Activated naive CD4-positive, alpha-beta T cell treated with anti-CD3 and anti-CD28 coated beads, Interleukin-2, amount 50 U/mL, for 16 hours (primary cell): ENCODE measurements at places on chromosomes 5 and 9.

DNA sequence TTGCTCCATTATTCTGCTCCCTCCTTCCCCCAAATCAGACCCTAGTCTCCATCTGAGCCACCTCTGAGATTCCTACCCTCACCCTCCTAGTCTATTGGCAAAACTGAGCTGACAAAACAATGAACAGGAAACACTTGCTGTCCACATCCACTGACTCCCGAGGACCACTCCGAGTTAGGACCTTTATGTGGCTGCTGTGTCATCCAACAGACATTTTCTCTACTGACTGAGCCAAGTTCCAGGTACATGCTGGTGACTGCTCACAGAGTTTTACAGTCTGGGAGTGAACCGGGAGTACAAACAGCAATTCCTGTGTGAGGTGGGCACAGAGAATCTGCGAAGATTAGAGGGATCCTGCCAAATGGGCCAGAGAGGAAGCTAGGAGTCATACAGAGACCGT, 39.2 kb downstream of the CFAP90 start:
- no peak for DNase-seq

- DNase-seq = no peak
Observed at GRCh38 chr5:95725937-95726810, 5.0 kb upstream of the RHOBTB3 start.

- DNase-seq = no peak
Observed at GRCh38 chr5:43854697-43855292, 251.8 kb downstream of the NNT start.

DNA sequence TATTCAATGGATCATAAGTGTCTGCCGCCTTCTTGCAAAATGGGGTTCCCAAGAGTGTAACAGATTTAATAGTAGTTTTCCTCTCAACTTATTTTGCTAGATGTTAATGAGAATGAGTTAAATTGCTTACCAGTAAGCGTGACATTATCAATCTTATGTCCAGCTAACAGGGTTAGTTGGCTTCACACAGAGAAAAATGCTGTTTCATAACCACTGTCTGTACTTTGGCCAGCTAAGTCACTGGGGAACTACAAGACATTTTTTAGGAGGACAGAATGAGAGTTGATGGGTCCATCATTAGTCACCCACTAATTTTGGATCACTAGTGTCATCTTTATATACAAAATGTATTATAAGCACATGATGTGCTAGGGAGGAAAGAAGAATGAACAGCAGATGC, 1.4 kb downstream of the CDC37L1 start:
- no peak for DNase-seq

GRCh38 chr5:149049371-149049781, 13.5 kb downstream of the SH3TC2 start:
- DNase-seq = no peak

DNA sequence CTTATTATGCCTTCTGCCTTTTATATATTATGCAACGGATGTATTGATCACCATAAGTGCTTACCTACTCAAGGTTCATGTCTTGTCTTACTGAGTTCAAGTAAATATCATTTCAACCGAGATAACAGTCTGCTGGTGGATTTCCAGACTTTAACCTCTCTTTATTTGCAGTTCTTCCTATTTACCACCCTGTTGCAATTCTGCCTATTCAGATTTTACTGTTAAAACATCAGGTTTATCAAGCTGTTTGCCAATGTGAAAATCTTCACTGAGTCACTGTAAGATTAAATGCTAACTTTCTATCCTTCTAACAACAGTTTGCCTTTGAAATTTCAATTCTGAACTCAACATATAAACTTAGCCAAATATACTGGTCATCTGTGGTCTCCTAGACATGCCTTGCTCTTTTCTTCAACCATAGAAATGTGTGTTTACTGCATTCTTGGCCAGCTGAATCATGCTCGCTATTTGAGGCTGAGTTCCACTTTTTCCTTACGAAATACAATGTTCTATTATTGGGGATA, 471.7 kb upstream of the RORB start:
- DNase-seq = no peak

DNA sequence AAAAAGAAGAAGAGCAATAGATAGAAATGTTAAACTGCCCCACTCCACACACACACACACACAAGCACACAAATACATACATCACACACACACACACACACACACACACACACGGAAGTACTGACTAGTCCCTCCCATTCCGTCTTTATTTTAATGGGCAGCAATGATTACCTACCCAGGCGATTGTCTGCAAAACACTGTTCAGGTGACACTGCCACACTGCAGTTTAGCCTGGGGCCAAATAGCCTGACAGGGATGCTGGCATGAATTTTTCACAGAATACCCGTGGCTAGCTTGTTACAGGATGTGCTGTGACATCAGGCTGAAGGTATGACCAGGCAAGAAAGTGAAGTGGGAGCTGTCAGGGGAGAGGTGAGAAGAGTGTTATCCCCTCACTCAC, 86.9 kb downstream of the FRMD3 start:
- DNase-seq = no peak

- no peak for DNase-seq
Observed at GRCh38 chr5:115452083-115452482, 92.5 kb downstream of the FEM1C start.

DNA sequence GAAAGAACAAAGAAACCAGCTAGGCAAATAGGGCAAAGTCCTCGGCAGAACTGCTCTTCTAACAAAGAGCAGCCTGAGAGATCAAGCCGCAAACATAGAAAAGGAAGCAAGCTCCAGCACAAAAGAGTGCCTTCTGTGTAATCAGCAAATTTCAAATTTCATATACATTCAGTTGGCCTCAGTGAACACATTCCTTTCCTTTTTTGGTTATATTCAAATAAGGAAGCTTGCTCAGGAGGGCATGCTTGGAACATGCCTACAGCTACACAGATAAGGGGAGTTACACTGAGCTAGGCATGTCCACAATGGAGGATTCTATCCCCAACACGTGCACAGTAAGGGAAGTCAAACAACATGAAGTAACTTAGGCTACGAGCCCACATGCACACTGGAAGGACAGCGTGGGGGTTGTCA, 23.4 kb downstream of the IL33 start:
- no peak for DNase-seq

DNA sequence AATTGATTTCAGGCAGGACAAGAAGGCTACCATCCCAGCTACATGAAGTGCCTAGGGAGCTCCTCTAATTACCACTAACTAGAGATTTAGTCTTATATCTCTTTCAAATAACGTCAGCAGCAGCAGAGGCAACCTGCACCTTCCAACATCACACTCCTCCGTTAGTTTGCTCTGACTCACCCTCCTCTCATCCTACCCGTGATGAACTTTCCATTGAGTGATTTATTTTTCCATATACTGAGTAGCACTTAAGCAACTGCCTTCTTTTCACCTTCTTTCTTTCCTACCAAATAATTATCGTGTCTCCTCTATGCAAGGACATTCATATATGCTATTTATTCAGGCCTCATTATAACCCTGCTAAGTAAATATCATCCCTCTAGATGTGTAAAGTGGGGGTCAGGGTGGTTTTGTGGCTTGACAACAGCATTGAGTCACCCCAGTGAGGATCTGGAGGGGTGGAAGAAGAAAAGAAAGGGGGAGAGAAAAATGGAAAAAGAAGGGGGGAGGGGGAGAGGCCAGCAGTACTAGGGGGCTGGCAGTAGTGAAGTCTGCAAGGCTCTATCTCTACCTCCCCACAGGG, 64.6 kb upstream of the CAST start:
- no peak for DNase-seq

- DNase-seq = no peak
Observed at GRCh38 chr5:152607401-152608160, 202.5 kb upstream of the NMUR2 start.

GRCh38 chr5:7105358-7105757, 290.6 kb upstream of the ADCY2 start:
- no peak for DNase-seq

GRCh38 chr9:68625559-68625958, 79.5 kb upstream of the PIP5K1B start:
- no peak for DNase-seq

DNA sequence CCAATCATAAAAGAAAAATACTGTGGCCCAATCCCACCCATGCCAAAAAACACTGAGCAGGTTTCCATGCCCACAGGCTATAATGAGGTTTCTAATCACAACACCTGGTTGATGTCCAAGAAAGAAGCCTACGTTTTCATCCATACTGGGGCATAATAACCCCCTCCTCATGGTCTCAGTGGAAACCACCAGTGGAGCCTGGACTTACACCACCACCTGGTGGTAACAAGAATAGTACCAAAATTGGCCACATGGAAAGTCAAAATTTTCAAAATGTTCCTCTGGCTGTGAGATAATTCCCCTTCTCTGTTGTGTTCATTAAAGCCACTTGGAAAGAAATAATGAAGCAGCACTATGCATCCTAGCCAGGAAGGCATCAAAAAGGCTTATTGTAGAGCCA, 687.3 kb upstream of the ST8SIA4 start:
- no peak for DNase-seq

DNA sequence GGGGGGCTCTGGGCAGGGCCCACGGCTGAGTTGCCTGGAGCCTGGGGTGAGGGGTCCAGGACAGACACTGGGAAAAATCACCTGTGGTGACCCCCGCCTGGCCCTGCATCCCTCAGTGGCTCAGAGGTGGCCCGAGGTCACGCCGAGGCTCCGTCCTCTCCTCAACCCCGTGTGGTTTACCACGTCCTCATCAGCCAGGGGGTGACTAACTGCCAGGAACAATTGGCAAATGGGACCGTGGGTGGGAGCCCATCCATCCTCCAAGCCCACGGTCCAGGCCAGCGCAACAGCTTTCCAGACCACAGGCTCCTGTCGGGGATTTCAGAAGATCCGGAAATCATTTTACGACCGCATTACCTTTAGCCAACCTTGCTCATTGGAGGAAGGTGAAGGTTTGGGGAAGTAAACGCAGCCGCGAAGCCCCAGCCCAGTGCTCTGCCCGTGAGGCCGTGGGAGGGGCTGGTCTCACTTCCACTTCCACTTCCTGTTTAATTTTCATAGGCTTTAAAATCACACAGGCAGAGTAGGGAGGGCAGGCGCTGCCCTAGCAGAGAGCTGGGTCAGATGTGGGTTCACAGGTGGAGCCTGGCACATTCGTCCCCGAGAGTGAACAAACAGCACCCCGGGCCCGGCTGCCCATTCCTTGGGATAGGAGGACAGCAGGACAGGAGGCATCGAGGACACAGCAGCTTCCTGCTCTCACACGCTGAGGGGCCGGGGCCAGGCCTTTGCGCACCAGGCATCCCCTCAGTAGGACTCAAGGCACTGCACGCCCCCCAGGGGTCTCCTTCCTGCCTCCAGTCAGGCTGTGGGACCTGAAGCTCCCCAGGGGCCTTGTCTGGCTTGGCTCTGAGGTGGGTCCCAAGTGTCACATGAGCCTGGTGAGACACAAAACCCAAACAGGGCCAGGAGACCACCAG, 19.8 kb upstream of the SLC9A3 start:
- peak; percentile 51 for DNase-seq

DNA sequence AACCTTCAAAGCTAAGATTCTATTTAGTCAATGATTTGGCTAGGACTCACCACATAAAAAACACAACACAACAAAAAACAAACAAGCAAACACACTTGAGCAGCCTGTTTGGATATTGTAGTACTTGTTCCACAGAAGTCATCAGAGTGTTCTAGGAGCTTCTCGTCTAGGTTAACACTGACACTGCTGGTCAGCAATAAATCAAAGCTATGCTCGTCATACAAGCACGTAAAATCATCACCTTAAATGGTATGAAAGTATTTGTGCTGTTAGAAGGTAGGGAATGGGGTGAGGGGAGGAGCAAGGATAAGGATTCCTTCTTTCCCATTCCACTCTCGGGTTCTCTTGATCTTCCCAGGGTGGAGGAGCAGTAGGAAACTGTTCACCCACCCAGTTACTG, 88.0 kb downstream of the ARL15 start:
- no peak for DNase-seq

DNA sequence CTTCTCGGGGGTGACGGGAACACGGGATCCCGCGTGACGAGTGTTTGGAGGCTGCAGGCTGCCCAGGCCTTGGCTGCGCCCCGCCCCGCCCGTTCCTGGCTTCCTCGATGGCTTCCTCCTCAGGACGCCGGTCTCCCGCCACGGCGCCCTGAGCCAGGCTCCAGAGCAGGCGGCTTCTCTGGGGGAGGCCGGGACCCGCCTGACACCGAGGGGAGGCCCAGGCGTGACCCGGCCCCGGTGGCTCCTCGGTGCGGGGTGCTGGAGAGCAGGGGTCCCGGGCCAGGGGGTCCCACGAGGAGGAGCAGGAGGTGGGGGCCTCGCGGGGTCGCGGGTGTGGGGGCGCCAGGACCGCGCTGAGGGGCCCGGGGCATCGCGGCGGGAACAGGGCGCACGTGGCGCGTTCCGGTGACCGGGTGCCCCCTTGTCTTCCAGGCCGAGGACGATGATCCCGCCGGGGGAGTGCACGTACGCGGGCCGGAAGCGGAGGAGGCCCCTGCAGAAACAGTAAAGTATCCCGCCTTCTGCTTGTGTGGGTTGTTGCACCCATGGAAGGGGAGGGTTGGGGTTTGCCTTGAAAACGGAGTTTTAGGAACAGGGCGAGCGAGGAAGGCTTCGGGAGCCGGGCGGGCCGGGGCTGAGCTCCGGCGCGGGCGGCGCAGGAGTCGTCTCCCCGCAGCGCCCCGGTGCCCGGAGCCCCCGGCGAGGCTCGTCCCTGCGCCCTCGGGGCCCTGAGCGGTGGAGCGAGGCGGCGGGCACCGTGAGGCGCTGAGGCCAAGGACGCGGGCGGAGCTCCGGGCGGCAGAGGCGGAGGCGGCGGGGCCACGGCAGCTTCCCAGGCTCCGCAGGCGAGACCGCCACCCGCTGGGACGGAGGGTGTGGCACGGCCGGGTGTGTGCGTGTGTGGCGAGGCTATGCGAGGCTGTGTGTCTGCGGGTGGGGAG, 22.2 kb downstream of the AHRR start:
- peak; percentile 60 for DNase-seq

- no peak for DNase-seq
Observed at GRCh38 chr5:139275956-139276355, 17.6 kb upstream of the MATR3 start.

GRCh38 chr9:117302487-117302886, 112.4 kb downstream of the ASTN2 start:
- no peak for DNase-seq

DNA sequence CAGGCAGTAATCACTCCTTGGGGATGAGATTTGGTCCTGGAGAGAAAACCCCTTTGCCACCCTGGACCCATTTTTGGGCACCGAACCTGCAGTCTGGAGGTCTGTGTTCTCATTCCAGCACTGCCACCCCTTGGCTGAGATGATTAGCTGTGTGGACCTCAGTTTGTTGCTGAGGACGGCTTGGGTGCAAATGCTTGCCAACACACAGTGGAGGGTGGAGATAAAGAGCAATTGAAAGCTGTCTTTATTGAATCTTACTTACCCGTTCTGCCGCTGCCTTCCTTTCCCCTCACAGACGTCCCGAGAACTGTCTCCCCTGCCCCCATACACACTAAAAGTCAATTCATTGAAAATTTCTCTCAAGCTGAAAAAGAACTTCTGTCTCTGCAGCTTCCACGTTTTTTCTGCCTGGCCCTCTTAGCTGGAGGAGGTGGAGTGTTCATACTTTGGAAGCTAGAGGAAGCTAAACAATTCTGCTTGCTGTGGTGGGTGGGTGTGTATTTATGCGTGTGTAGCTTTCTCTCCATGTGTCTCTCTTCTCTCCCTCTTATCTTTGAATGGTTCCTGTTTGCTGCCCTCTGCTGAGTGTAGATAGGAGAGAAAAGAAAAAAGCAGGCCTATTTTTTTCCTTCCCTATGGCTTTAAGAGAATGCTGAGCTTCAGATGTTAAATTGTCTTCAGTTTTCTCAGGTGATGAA, 6.6 kb downstream of the GALNT10 start:
- no peak for DNase-seq

- no peak for DNase-seq
Observed at GRCh38 chr5:170538096-170538465, 34.3 kb downstream of the KCNIP1 start.
